ENCODE measurements at places on chromosomes 4 and X.

GRCh38 chr4:112296949-112297880, at the start of gene ALPK1:
Gene ALPK1, plus strand, starts transcription at chr4:112297369.
- no peak for DNase-seq

DNA sequence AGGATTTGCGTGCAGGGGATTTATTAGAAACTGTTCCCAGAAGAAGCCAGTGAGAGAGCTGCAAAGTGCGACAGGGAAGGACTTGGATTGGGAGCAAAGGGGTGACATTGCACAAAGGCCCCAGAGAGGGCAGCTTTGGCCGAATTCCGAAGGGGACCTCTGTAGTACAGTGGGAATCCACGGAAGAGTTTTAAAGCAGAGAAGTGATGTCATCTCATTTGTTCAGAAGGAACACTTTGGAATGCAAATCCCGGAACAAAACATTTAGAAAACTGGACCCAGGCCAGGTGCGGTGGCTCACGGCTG, 71.7 kb downstream of the FAM184B start:
- no peak for DNase-seq

DNA sequence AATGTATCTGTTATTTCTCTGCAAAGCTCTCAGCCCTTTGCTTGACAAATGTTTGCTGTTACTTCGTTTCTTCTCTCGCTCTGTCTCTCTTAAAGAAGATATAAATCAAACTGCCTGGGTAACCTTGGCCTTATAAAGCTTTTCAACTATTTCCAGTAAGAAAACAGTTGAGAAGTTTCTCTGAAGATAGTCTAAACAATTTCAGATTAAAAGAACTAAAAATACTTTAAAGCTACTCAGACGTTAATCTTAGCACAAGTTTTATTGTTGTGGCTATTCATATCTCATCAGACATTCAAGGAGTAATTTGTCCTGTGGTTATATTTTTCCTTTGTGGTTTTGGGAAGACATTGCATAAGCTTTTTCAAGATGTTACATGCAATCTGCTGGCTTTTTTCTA, 22.6 kb downstream of the HOPX start:
- DNase-seq, result no peak

GRCh38 chrX:69961365-69962072, 88.2 kb downstream of the AWAT2 start:
- DNase-seq, result no peak

DNA sequence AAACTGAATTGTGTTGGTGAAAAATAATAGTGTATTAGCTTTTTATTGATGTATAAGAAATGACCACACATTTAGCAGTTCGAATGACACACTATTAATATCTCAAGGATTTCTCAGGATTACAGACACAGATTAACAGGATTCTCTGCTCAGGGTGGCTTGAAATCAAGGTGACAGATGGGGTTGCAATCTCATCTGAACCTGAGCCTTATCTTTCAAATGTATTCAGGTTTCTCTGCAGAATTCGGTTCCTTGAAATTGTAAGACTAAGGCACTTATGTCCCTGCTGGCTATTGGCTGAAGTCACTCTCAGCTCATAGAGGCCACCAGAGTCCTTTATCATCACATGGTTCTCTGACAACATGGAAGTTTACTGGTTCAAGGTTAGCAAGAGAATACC, 1780.1 kb downstream of the ARAP2 start:
- no peak for DNase-seq

- peak; percentile 55 for DNase-seq
Measured at GRCh38 chrX:38803588-38804431, 2.6 kb downstream of the MID1IP1 start.

GRCh38 chr4:20086067-20086798, 165.5 kb upstream of the SLIT2 start:
- no peak for DNase-seq
